Breast epithelium (tissue), 4 donors: ENCODE measurements at places on chromosomes 7 and 10.

GRCh38 chr7:98227939-98228338, 16.7 kb downstream of the BHLHA15 start:
- no peak for DNase-seq

GRCh38 chr7:36289833-36290661, 99.6 kb upstream of the ANLN start:
- no peak for DNase-seq

- no peak for DNase-seq
These were observed at the start of gene KCNH2 for GRCh38 chr7:150978126-150978789. Gene KCNH2 (minus strand): TSS chr7:150978321. CDS start chr7:150977913, 408 bp downstream.

DNA sequence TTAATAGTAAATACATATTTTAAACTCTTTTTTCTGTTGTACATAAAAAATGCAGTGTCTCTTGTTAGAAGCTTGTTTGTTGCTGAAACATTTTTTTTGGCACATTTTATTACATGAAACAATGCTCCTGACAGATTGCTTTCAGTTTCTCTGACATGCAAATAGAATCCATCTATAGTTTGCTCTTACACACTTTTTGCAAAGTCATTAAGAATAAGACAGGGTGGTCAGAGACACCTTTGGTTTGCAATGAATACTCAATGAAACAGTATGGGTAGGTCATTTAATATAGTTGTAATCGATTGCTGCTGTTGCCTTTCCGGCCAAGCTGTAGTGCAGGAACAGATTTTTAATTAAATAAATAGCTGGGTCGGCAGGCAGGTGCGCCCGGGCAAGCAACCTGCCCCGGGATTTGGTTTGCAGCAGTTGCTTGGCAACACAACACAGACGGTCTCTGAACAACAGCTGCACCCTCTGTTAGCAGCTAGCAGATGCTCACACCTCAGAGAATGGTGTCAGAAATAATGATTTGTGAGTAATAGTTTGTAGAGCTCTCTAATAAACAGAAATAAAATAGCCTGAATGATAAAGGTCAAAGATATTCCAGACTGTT, 115.7 kb upstream of the CACNA2D1 start:
- no peak for DNase-seq

- DNase-seq, result no peak
These were observed 26.9 kb upstream of the TPK1 start for GRCh38 chr7:144862612-144863319.

GRCh38 chr7:121327671-121328070, 1.1 kb upstream of the WNT16 start:
- no peak for DNase-seq

DNA sequence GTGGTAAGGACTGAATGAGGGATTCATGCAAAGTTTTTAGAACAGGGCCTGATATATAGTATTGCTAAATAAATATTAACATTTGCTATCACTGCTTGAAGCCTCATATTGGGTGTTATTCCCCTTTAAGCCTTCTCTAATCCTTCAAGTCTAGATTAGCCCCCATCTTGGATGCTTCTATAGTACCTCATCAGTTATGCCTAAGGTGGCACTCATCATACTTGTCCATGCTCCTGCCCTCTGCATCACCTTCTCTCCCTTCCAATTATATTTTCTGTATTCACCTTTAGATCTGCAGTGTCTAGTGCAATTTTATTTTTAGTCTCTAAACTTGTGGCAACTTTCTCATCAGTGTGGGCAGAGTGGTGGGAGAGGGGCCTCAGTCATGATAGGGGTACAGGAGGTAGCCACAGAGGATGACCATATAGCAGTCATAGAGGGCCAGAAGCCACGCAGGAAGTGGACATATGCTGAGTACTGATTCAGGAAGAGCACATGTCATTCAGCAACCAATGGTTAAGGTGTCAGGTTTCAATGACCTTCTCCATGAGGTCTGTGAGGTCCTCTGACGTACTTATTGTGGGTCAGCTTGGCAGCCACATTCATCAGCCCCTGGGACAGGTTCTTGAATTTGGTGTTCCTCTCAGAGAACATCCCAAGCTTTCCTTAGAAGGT, 2.5 kb downstream of the ENTPD1 start:
- no peak for DNase-seq

DNA sequence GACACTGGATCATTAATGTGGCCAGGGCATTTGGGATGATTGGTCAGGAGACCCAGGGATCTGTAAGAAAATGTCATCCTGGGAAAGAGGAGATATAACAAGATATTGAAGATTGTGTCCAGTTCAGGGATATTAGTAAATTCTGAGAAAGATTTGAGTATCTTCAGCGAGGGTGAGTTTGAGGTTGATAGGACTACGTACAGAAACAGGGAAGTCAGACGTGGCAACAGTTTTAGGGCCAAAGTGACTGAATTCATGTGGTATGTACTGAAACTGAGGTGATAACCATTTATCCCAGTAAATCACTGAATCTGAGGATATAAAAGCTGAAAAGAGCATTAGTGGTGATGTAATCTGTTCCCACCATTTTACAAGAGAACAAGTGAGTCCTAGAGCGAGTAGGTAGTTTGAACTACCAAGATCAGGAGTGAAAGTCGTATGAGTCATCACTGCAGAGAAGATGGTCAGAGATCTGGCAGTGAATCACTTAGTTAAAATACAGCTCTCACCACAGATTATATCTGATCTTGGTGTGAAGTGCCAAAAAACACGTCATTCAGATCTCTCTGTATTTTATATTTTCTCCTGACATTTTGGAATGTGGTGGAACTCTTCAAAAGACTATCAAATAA, 220.5 kb downstream of the CDK14 start:
- DNase-seq, result no peak

DNA sequence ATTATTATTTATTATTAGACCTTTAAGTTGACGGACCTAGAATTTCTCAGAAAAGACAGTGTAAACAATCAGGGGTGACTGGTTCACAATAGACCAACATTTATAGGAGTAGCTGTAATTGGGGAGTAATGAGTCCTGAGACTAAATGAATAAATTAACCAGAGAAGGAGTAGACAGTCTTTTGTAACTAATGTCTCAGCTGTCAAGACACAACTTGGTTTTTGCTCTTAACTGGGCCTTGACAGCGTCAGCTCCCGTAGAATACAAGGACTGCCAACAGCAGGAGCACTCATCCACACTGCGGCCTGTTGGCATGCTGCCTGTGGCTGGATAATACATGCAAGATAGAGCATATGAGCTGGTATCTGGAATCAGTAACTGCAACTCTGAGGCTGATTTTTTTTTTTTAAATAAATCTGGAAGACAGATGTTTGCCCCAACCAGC, 123.9 kb downstream of the CACNA2D1 start:
- no peak for DNase-seq

- no peak for DNase-seq
These were observed 31.1 kb upstream of the SGCE start for GRCh38 chr7:94687076-94687475.

- no peak for DNase-seq
These were observed 113.0 kb upstream of the ANLN start for GRCh38 chr7:36276428-36277248.

GRCh38 chr10:116973371-116973905, 31.5 kb downstream of the SHTN1 start:
- DNase-seq, result no peak

- DNase-seq, result no peak
These were observed 22.1 kb downstream of the KLLN start for GRCh38 chr10:87841186-87841585.

GRCh38 chr10:99993701-99994689, 15.8 kb downstream of the DNMBP start:
- no peak for DNase-seq

GRCh38 chr7:30206491-30206890, 71.7 kb downstream of the MTURN start:
- DNase-seq, result peak; percentile 61

GRCh38 chr7:28729727-28730126, 228.4 kb downstream of the TRIL start:
- DNase-seq, result no peak

DNA sequence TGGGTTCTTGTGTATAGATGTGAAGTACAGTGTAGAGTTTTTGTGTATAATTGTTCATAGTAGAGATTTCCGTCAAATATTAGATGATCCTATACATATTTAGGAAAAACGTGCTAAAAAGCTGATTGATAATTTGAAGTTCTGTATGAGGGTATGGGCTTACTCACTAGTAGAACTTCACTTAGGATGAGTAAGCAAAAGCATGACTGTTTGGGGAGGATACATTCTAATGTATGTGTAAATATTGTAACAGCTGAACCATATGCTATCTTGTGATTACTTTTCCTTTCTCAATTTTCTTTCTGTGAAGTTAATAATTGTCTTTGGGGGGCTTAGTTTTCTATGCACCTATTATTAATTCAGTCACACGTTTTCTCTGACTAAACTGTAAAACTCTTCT, 53.2 kb upstream of the PDK4 start:
- DNase-seq, result no peak

DNA sequence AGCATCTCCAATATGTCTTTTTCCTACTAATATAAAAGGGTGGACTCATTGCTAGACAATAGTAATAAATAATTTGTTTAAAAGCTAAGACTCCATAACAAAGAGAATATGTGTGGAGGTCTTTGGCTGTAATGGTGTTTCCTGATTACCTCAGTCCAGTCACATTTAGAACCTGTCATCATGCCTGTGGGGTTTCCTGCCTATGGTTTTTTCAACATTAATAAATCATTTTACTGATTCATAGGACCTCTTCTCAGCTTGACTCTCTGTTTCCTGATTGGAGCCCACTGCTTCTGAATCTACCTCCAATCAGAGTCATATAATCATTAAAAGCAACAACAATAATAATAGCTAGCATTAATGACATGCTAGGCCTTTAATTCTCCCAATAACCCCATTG, 52.4 kb upstream of the GNAI1 start:
- DNase-seq, result no peak

DNA sequence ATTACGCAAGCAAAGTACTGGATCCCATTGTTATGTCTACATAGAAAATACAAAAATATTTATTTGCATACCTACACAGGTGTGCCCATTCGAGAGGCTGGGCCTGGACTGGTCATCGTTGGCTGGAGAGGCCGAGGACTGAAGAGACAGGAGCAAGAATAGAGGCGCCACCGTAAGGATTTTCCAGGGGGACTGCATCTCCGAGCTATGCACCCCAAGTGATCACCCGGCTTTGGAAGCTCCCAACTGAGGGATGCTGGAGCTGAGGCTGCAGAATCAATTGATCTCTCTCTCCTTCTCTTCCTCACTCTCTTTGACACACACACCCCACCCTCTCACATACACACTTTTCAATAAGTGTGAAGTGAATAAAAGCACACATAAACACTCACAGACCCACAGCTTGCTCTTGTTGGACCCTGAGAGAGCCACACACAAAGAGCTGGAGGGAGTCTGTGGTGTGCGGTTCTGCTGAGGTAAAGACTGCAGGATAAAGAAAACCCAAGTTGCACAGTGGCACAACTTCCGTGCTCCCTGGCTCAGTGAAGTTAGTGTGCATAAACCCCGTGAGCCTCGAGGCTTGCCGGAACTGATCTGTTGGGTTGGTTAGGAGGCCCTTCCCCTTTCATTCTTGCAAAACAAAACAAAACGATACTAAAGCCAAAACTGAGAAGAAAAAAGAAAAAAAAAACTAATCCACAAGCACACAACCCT, at the start of gene AOAH:
Gene AOAH (minus strand): TSS at position 544 of the 714 bp plus-strand sequence. CDS start 346 bp downstream, at position 198.
- DNase-seq, result no peak

GRCh38 chr10:130167193-130167592, 31.0 kb downstream of the GLRX3 start:
- DNase-seq, result no peak

- DNase-seq, result no peak
These were observed 95.7 kb downstream of the CABCOCO1 start for GRCh38 chr10:61758433-61758832.

DNA sequence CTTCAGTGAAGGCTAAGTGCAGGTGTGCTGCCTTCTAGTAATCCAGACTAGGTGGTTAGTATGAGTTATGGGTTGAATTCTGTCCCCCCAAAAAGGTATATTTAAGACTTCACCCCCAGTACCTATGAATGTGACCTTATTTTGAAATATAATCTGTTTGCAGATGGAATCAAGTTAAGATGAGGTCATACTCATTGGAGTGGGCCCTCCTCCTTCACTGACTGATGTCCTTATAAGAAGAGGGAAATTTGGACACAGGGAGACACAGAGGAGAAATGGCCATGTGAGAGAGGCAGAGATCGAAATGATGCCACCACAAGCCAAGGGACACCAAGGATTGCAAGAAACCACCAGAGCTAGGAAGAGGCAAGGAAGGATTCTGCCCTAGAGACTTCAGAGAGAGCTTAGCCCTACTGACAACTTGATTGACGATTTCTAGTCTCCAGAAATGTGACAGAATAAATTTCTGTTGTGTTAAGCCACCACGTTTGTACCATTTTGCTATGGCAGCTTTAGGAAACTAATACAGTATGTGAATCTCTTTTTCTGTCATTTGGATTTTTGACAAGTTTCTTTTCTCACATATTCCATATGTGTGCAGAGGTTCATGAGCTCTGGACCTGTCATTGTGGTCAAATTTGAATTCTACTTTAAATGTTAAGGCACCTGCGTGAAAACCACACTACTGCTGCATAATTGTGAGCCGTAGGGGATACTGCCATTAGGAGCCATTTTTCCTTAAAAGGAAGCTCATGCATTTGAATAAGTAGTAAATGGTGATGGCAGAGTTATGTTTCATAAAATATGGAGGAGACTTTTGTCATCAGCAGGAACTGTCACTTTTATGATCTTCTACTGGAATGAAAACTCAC, 2.6 kb upstream of the RPA3 start:
- no peak for DNase-seq

GRCh38 chr7:106038916-106039315, 73.2 kb downstream of the SYPL1 start:
- DNase-seq, result no peak

GRCh38 chr7:93171606-93172226, 23.5 kb upstream of the SAMD9L start:
- DNase-seq, result no peak

- no peak for DNase-seq
These were observed 274.2 kb upstream of the TCERG1L start for GRCh38 chr10:131585761-131586160.

GRCh38 chr7:20980232-20980631, 193.5 kb upstream of the SP8 start:
- no peak for DNase-seq

DNA sequence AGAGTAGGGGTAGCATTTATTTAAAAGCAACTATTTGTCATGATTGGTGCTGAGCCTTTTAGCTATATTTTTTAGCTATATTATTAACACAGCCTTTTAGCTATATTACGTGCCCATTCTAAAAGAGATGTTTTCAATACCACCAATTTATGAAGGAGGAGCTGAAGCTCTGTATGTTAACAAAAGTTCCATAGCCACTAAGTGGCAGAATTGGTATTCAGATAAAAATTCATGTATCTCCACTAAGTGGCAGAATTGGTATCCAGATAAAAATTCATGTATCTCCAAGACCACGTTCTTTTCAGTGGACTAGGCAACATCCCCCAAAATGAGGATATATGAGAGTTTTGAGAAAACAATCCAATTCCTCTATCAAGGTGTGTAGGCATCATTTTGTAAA, 268.6 kb downstream of the HGF start:
- no peak for DNase-seq

GRCh38 chr7:98840096-98840495, 29.7 kb downstream of the TMEM130 start:
- DNase-seq, result no peak
